ENCODE measurements at places on chromosomes 5 and 9. TPM values are rescaled to one million over a fixed set of nuclear protein-coding genes. Genes with fewer than 3 reads are reported as not detected.

GMCL2 gene
- not detected for polyA plus RNA-seq

GRCh38 chr9:124743686-124744348 is 27.3 kb downstream of the NR6A1 start:
- DNase-seq: peak; percentile 28

DNA sequence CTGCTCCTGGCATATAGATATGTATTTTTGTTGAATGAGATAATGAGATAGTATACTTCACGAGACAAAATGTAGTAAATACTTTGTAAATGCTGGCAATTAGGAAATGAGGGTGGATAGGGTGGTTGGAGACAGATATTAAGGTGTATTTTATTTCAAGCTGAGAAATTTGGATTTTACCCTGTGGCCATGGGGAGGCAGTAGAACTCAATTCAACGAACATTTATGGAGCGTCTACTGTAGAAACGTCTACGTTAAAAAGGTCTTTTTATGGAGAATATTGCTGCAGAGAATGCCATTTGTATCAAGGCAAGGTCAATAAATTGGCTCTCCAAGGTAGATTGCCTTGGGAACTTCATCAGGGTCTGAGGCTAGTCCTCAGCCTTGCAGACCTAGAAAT is 21.5 kb upstream of the RALGPS1 start:
- peak; percentile 21 for DNase-seq

DNA sequence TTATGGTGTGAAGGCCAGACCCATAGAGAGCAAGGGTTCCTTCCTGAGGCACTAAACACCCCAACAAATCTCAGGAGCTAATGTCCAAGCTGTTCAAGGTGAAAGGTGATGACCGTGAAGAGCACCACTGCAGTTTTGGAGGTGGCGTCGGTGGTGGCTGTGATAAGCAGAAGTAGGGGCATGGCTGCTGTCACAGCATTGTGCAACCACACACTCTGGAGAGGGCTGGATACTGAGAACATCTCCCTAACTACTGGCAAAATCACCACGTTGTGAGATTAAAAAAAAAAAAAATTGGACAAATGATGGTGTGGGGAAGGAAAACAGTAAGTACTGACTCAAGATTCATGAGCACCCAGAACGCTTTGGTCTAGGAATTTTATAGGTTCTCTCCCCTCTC is 156.5 kb downstream of the PJA2 start:
- no peak for DNase-seq

PTGR1 gene
- polyA plus RNA-seq: 191 TPM

- no peak for DNase-seq
Measured at GRCh38 chr5:16350816-16351215, 114.8 kb downstream of the ZNF622 start.

MRPL36 gene
- polyA plus RNA-seq: 76.9 TPM

SLC6A19 gene
- polyA plus RNA-seq: not detected
